ENCODE measurements at places on chromosomes 1 and 21. TPM values are rescaled to one million over a fixed set of nuclear protein-coding genes. Genes with fewer than 3 reads are reported as not detected.

The DMRTB1 gene
- not detected for total RNA-seq

The NLRP3 gene
- not detected for total RNA-seq

The TAS1R1 gene
- 1.4 TPM for total RNA-seq

The TSSK3 gene
- total RNA-seq = 0.62 TPM

DNA sequence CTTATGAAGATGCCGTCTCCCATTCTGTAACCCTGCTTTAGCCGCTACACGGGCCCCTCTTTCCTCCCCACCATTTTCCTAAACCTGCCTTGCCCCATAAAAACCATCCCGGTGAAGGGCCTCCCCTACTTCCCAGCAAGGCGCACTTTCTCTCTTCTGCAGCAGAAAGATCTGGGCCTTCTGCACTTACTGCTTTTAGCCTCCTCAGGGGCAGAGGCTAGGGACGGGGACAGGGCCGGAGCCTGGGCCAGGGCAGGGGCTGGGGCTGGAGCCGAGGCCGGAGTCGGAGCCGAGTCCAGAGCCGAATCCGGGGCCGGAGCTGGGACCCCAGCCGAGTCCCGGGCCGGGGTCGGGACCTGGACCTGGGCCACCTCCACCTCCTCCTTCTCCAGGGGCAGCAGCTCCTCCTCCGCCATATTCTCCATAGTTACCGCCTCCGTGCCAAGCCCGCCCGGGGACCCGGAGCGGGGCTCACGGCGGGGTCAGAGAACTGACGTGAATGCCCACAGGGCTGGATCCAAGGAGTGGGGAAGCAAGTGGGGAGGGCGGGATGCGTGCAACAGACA, 382 bp downstream of the TRMT1L start:
- no peaks in the 10 kb centered on the region for H3K36me3 ChIP-seq
- peak overlapping the region; percentile 91 for H3K27ac ChIP-seq
- H3K4me1 ChIP-seq = peaks cover 26% of the 10 kb centered on the region
- no peaks in the 10 kb centered on the region for H3K27me3 ChIP-seq

GRCh38 chr1:43220905-43221778, 48.6 kb upstream of the TMEM125 start:
- no peak overlapping the region for H3K4me3 ChIP-seq
- peaks cover 46% of the 10 kb centered on the region for H3K27me3 ChIP-seq
- no peaks in the 10 kb centered on the region for H3K36me3 ChIP-seq
- no peak overlapping the region for H3K27ac ChIP-seq
- H3K4me1 ChIP-seq = no peaks in the 10 kb centered on the region

DNA sequence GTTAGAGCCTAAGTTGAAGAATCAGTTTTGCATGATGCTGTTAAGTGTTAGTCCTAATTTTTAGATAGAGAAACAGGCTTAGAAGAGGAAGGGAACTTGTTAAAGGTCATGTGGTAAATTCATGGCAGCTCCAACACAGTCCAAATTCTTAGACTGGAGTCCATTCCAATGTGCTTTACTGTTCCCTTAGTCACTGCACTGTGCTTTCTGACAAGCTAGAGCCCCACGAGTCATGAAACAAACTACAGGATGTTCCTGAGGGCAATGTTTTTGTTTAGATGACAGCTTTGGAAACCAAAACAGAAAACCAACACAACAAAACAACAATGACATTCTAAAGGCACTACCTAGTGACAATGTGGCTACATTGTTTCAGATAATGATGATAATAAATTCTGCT, 23.1 kb upstream of the RGS4 start:
- peaks cover 4% of the 10 kb centered on the region for H3K27me3 ChIP-seq
- DNase-seq = no peak
- no peaks in the 10 kb centered on the region for H3K36me3 ChIP-seq
- H3K27ac ChIP-seq = no peak overlapping the region
- no peak overlapping the region for H3K4me3 ChIP-seq

DNA sequence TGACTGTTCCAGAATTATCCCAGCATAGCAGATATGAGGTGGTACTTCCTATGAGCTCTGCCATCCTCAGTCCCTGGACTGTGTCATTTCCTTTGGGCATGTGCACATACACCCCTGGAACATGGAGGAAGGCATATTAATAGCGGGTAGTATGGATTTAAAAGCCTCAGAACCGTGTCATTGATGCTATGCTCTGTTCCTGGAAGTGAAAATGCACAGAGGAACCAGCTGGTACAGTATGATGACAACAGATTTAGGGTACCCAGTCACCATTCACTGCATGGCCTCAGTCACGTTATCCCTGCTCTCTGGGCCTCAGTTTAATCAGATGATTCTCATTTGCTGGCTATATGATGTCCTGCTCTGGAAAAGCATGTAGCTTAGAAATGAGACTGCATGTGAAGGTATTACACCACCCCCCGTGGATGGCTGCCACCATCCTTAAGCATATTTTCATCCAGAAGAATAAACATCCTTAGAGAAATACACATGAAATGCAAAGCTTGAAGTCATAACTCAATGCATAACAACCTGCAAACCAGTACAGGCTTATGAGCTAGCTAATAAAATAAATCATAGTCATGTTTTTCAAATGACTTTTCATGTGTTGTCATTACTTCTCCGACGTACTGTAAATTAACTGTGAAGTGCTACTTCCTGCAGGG, 37.8 kb downstream of the SETD4 start:
- H3K36me3 ChIP-seq = no peaks in the 10 kb centered on the region
- H3K4me1 ChIP-seq = no peaks in the 10 kb centered on the region
- H3K27ac ChIP-seq = no peak overlapping the region
- H3K27me3 ChIP-seq = no peaks in the 10 kb centered on the region

- H3K36me3 ChIP-seq = no peaks in the 10 kb centered on the region
- DNase-seq = no peak
- no peak overlapping the region for H3K27ac ChIP-seq
Measured at GRCh38 chr1:224592636-224593582, 23.2 kb upstream of the CNIH3 start.

- H3K27ac ChIP-seq = no peak overlapping the region
- DNase-seq = peak; percentile 33
- H3K4me3 ChIP-seq = no peak overlapping the region
- H3K4me1 ChIP-seq = peaks cover 27% of the 10 kb centered on the region
- H3K36me3 ChIP-seq = no peaks in the 10 kb centered on the region
Measured at GRCh38 chr1:173503391-173503790, 26.3 kb downstream of the PRDX6 start.

GRCh38 chr1:194538453-194538852, 1352.0 kb upstream of the B3GALT2 start:
- DNase-seq = no peak
- H3K4me3 ChIP-seq = no peak overlapping the region
- H3K36me3 ChIP-seq = no peaks in the 10 kb centered on the region
- H3K27me3 ChIP-seq = no peaks in the 10 kb centered on the region

GRCh38 chr21:36841866-36842265, 124.6 kb downstream of the HLCS start:
- H3K27me3 ChIP-seq = no peaks in the 10 kb centered on the region
- peaks cover 16% of the 10 kb centered on the region for H3K4me1 ChIP-seq
- H3K4me3 ChIP-seq = no peak overlapping the region
- H3K27ac ChIP-seq = no peak overlapping the region
- H3K36me3 ChIP-seq = no peaks in the 10 kb centered on the region

GRCh38 chr1:75614399-75614756, 3.5 kb upstream of the SLC44A5 start:
- DNase-seq = no peak
- peaks cover 13% of the 10 kb centered on the region for H3K4me1 ChIP-seq
- no peaks in the 10 kb centered on the region for H3K27me3 ChIP-seq
- no peaks in the 10 kb centered on the region for H3K36me3 ChIP-seq
- peak overlapping the region; percentile 69 for H3K4me3 ChIP-seq
